ENCODE measurements at places on chromosomes 3 and 15. TPM values are rescaled to one million over a fixed set of nuclear protein-coding genes. Genes with fewer than 3 reads are reported as not detected.

Gene PLCL2
- 94.1 TPM for total RNA-seq

Gene DLL4
- 22.5 TPM for total RNA-seq

- no peak for DNase-seq
Measured at GRCh38 chr15:74893627-74894026, 3.8 kb downstream of the MPI start.

- no peak for DNase-seq
Measured at GRCh38 chr3:191238321-191238817, 39.3 kb downstream of the OSTN start.

Gene NTRK3
- total RNA-seq = 14.7 TPM

Gene HRG
- not detected for total RNA-seq

- DNase-seq = no peak
Measured at GRCh38 chr15:39411102-39411989, 169.5 kb upstream of the THBS1 start.

DNA sequence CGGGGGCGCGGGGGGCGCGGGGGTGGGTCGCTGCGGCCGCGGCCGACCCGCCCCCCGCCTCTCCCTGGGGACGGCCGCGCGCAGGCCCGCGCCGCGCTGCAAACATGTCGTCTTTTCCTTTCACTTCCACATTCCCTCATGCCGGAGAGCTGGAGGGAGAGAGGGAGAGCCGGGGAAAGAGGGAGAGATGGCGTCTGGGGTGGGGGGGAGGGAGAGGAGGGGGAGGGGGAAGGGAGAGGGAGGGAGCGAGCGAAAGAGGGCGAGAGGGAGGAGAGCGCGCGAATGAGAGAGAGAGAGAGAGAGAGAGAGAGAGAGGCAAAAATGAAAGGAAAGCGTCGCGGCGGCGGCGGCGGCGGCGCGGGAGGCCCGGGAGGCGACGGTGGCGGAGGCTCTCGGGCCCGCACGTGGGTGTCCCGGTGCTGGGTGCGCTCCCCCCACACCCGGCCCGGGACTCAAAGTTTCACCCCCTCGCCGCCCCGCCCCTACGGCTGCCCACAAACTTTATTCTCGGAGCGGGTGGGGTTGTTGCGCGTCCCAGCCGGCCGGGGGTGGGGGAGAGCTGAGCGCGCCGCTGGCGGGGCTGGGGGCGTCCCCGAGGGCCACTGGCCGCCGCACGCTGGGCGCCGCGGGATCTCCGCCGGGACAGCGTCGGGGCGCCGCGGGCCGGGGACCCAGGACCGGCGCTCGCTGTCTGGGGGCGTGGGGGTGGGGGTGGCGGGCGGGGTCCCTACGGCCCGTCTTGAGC lies 731 bp downstream of the ZNF710 start:
- peak; percentile 80 for DNase-seq

DNA sequence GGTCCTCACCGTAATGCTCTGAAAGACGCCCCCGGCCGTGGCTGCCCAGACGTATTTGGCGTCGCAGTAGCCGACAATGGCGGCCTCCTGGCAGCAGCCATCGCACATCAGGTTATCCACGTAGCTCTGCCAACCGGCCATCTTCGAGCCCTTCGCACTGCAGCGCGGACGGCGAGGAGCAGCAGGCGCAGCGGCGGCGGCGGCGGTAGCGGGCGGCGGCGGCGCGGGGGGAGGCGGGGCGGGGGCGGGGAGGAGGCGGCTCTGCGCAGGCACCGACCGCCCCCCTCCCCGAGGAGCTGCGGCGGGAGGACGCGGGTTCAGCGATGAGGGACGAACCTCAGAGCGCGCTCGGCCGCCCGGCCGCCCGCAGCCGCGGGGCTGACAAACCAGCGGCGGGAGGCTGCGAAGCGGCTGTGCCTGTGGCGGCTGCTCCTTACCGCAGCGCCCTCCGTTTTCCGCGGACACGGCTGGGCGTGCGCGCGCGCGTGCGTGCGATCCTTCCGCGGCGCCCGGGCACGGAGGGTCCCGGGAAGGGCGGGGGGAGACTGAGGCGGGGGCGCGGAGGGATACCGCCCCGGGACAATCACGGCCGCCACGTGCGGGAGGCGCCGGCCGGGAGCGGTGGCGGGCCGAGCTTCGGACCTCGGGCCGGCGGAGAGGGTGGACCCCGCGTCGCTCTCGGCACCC lies at the start of gene PFN2:
Gene PFN2 (minus strand): TSS at position 180 of the 687 bp plus-strand sequence. CDS start 39 bp downstream, at position 141.
- peak; percentile 94 for DNase-seq

Gene TIGIT
- total RNA-seq = not detected

DNA sequence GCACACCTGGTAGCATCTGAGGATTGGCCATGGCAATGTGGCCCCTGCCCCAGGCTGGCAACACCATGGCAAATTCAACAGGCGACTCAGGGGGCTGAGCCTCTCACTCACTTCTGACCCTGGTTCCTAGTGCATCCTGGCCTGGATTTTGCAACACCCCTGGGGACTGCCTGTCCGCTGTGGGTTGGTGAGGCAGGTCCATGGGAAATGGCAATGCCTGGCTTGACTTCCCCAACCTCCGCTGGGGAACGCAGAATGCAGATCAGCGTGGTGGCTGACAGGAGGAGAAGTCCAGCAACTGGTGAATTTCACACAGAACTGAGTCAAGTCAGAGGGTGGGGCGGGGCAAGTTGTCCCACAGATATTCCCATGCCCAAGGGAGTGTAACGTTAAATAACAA lies 3.9 kb upstream of the PSTPIP1 start:
- DNase-seq = no peak

DNA sequence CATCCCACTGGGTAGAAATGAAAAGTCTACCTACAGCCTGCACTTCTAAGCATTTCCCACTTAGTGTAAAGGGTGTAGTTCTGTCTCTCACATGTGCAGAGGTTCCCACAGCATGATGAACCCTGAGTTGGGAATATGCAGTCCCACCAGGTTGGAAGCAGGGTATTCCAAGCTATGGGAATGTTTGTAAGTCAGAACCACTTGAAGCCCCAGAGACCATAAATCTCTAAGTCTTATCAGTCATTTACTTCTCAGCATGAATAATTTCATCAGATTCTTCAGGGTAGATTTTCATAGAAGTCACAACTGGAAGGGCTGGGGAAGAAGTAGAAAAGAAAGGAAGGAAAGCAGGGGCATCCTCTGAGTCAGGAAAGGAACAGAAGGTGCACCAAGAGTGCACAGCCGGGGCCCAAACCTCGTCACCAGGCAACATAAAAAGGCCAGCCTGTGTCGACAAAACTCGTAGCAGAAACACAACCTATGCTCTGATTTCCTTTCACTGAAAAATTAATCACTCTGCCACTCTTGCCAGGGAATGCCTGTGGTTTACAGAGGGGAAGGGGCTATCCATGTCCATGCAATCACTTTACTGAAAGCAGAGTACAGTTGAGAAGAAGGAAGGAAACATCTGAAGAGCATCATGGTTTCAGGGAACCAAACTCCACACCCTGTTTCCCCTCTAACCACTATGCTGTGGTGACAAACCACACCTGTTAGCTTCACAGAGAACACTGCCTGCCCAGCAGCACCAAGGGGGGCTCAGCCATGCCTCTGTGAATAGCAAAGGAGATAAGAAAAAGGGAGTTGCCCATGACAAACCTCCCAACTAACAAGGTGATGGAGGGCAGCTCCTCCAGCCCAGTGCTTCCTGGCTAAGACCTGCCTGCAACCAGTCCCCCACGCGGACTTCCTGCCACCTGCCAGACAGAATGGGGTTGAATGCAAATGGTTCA lies 40.5 kb downstream of the SH3BP5 start:
- DNase-seq = no peak

Gene TMEM212
- not detected for total RNA-seq

DNA sequence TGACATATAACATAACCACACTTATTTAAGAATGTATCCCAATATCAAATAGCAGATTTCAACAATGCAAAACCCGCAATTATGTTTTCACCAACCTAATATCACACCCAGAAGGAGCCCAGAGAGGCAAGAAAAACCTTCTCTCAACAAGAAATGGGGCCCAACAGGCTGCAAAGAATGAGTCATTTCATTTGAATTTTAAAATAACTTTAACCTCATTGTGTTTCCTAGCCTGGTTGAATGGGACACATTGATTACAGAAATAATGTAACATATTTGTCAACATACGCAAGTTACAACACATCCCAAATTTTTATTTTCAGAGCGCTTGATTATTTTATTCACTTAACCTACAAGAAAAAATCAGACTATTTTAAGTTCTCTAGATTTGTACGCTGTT lies 365.1 kb upstream of the SLCO3A1 start:
- no peak for DNase-seq

DNA sequence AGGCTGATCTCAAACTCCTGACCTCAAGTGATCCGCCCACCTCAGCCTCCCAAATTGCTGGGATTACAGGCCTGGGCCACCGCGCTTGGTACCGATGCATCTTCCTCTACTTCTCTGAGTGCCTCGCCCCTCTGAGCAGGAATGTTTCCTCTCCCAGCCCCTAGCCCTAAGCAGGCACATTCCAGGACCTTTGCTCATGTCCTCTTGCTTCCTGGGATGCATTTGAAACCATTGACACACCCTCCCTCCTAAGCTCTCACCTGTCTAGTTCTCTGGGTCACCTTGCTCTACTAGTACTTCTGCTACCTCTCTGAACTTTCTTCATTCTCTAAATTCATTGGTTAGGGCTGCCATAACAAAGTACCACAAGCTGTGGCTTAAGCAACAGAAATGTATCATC lies 17.9 kb upstream of the UACA start:
- no peak for DNase-seq

DNA sequence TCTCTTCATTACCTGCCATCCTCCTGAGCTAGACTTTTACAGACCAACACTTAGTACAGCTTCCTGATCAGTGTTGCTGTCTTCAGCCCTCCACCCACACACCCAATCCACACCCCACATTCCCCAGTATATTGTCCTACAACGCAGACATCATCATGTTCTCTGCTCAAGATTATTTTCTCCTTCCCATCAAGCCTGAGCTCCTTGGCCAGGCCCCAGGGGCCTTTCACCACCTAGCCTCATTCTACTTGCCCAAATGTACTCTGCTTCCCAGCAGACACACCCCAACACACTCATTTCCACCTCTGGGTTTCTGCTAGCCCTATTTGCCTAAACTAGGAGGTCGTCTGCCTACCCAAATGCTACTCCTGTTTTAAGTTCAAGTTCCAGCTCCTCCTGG lies 37.0 kb downstream of the DAPK2 start:
- DNase-seq = no peak

DNA sequence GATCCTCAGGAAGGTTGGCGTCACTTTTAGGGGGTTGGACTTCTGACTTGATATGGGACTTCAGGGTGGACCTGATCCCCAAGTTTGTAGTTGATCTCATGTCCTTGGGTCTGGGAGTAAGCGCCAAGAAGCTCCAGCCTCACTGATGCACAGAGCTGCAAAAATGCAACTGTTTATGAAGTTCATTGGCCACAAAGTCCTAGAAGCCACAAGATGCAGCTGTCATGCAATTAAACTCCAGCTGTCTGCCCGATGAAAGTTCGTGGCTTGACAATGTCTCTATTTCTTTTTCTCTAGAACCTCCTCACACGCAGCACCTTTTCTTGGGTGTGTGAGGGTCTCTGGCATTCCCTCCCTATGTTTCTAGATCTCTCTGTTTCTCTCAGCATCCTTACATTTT lies 9.2 kb upstream of the ACAN start:
- DNase-seq = peak; percentile 63

DNA sequence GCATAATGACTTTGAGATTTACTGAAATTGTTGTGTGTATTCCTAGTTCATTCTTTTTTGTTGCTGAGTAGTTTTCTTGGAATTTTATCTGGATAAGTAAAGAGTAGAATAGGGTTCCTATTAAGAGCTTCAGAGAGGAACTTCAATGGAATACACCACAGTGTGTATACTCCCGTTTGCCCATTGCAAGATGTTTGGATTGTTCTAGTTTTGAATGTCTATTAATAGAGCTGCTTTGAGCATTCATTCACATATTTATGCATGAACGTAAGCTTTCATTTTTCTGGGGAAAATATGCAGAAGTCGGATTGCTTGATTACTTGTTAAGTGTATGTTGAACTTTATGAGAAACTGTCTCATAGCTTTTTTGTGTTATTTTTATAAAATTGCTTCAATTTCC lies 580.5 kb downstream of the OTOL1 start:
- no peak for DNase-seq

GRCh38 chr15:65197337-65197645 lies 12.1 kb upstream of the CLPX start:
- DNase-seq = no peak

DNA sequence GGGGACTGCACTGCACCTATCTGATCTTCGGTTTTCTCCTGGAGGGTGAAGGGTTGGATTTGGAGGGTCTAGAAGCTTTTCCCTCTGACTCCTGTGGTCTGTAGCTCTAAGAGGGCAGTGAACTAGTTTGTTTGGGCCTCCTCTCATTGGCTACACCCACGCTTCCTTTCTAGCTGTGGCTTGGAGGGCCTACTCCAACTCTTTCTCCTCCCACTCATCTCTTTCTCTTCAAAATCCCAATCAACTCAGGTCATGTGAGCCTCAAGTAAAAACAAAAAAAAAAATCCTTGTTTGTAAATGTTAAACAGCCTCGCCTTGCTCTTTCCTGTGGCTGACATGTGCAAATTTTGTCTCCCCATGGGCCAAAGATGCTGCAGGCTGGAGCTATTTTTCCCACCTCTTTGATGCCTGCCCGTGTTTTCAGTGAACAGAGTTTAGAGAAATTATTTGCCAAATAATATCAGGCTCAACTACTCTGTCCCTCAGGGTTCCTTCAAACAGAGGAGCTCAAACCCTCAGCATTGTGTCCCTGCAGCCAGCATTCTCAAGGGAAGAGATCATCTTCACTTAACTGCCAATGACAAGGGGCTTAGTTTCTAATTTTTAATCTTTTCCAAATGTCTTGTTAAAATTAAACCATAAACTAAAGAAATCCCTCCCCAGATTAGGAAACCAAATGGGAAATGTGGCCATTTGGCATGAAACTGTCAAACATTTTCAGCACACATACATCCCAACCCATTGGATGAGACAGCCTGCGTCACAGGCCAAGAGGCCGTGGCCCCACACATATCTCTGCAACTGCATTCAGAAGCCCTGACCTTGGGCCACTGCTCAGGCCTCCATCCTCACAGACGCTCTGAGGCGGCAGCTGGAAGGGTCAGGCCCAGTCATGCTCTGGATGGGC lies 114.8 kb upstream of the THBS1 start:
- peak; percentile 61 for DNase-seq

DNA sequence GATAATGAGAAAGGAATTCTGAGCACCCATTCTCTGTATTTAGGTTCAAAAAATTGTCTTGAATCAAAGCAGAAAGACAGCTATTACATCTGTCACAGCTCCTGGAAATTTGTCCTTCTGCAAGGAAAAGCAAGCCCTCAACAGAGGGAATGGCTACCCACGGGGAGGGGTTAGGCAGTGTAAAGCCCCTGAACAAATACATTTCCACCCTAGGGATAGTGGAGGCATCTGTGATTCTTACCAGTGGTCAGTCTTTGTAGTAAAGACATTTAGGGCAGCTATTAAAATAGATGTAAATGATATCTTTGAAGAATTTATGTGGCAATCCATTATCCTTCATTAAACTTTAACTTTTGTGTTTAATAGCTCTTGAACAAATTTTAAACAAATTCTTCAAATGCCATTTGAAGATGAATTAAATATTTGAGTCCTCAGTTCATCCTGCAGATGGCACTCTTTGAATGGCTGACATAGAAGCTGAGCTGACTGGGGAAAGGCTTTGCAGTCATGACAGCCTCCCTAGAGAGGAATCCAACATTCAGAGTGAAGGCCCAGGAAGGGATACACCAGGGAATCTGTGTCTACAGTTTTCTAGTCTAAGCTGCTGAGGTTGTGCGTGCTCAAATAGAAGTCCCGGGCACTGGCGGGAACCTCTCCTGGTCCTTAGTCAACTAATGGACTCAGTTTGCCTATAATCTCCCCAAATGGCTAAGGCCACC lies 359.7 kb upstream of the ROPN1 start:
- DNase-seq = peak; percentile 71
